Uterus (tissue), 4 donors: ENCODE measurements at places on chromosomes 5 and 9. TPM values are rescaled to one million over a fixed set of nuclear protein-coding genes. Genes with fewer than 3 reads are reported as not detected.

- no peaks in the 10 kb centered on the region for H3K27me3 ChIP-seq
- peak; percentile 74 for DNase-seq
- H3K36me3 ChIP-seq = no peaks in the 10 kb centered on the region
- H3K4me3 ChIP-seq = peak overlapping the region; percentile 76
- H3K4me1 ChIP-seq = no peaks in the 10 kb centered on the region
These were observed 1.0 kb downstream of the KLF4 start for GRCh38 chr9:107488375-107489143.

GRCh38 chr9:83299571-83299970, 236.6 kb upstream of the RASEF start:
- H3K27me3 ChIP-seq = no peaks in the 10 kb centered on the region
- no peaks in the 10 kb centered on the region for H3K4me1 ChIP-seq
- DNase-seq = no peak
- H3K27ac ChIP-seq = no peak overlapping the region

DNA sequence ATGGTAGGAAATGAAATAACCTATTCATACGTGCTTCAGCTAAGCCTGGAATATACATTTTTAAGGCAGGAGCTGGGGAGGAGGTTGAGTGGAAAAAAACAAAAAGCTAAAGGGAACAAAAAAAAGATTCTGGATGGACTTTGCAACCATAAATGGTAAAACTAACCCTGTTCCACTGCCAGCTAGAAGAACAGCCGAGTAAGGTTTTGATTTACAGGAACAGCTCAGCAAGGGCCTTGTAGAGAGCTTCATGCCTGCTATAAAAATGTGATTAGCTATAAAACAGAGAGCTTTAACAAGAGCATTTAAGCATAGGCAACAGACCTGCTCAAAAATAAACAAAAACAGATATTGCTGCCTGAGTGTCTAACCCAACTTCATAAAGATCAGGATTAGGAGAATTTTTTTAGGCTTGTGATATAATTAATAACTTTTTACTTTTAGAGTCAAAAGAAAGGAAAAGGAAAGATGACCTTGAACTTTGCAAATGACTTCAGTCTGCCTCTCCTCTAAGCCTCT, 194.8 kb downstream of the FBXL7 start:
- DNase-seq = peak; percentile 62
- peaks cover 6% of the 10 kb centered on the region for H3K4me1 ChIP-seq
- no peak overlapping the region for H3K4me3 ChIP-seq
- no peaks in the 10 kb centered on the region for H3K27me3 ChIP-seq
- H3K27ac ChIP-seq = peak overlapping the region; percentile 82
- no peaks in the 10 kb centered on the region for H3K36me3 ChIP-seq

DNA sequence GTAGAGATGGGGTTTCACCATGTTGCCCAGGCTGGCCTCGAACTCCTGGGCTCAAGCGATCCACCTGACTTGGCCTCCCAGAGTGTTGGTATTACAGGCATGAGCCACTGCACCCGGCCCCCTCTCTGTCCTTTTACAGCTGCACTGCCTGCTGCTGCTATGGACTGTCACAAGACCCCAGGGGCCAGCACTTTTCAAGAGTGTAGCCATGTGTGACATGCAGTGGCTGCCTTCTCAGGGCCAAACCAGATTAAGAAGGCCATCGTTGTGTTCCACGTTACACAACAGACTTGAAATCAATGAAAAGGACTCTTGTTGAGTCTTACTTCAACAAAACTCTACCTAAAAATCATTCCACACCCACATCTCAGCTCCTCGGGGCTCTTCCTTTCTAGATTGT, 78.9 kb upstream of the ICE1 start:
- no peak overlapping the region for H3K27ac ChIP-seq
- H3K36me3 ChIP-seq = no peaks in the 10 kb centered on the region
- no peak overlapping the region for H3K4me3 ChIP-seq
- DNase-seq = no peak

DNA sequence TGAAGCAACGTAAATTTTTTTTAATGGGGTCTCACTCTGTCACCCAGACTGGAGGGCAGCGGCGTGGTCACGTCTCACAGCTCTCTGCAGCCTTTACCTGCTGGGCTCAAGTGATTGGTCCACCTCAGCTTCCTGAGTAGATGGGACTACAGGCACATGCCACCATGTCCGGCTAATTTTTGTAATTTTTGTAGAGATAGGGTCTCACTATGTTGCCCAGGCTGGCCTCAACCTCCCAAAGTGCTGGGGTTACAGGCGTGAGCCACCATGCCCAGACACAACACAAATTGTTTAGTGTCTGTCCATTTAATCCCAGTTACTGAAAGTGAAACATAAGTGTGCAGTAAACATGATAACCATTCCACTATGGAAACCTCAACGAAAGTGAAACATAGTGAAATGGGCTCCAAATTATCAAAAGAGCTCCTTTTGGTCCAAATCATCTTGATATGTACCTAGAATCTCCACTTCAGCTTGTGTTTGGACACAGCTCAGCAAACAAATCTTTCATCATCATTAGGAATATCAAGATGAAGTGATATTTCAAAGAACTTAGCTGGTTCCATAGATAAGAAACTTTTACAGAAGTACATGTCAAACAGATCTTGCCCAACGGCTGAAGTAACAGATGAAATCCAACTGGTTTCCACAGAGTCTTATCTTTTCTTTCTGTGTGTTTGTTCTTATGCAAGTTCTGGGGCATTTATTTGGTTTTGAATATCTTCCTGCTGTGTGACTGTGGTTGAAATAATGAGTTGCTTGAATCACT, 41.2 kb upstream of the PLPP1 start:
- H3K36me3 ChIP-seq = no peaks in the 10 kb centered on the region
- DNase-seq = no peak
- peaks cover 5% of the 10 kb centered on the region for H3K4me1 ChIP-seq
- H3K27me3 ChIP-seq = no peaks in the 10 kb centered on the region
- H3K27ac ChIP-seq = peak overlapping the region; percentile 42
- H3K4me3 ChIP-seq = no peak overlapping the region

- H3K4me3 ChIP-seq = no peak overlapping the region
- no peak for DNase-seq
- no peaks in the 10 kb centered on the region for H3K27me3 ChIP-seq
These were observed 26.0 kb downstream of the ZBTB43 start for GRCh38 chr9:126830827-126831226.

- H3K27me3 ChIP-seq = no peaks in the 10 kb centered on the region
- peak within 1 kb of the TSS; percentile 80 for H3K27ac ChIP-seq
- DNase-seq = peak; percentile 91
- no peaks in the 10 kb centered on the region for H3K4me1 ChIP-seq
- peak within 1 kb of the TSS; percentile 93 for H3K4me3 ChIP-seq
These were observed at the start of gene MRPL36 for GRCh38 chr5:1799602-1800471. Gene MRPL36, minus strand, starts transcription at chr5:1799837. Its CDS starts 902 bp downstream, at chr5:1798935.

DNA sequence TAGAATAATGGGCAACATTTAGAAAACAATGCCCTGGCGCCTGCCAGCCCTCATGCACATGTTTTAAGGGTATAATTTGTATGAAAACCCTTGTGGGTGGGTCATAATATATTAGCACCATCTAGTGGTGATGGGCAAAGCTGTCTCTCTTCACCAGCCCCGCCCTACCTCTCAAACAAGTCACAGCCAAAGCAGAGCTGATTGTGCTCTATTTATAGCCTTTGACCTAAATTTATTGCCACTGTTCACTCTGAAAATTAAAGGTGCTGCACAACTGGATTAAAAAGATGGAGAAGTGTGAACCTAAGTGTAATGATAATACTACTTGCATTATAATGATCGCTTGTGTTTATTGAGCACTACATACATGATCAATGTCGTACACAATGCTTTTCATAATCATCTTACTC, 131.9 kb upstream of the ANKH start:
- H3K36me3 ChIP-seq = no peaks in the 10 kb centered on the region
- H3K4me1 ChIP-seq = no peaks in the 10 kb centered on the region
- peak; percentile 44 for DNase-seq
- no peaks in the 10 kb centered on the region for H3K27me3 ChIP-seq
- H3K27ac ChIP-seq = no peak overlapping the region
- H3K4me3 ChIP-seq = no peak overlapping the region

GRCh38 chr9:34123682-34124081, 2.8 kb downstream of the DCAF12 start:
- no peaks in the 10 kb centered on the region for H3K36me3 ChIP-seq
- H3K4me3 ChIP-seq = no peak overlapping the region
- no peak overlapping the region for H3K27ac ChIP-seq
- no peaks in the 10 kb centered on the region for H3K27me3 ChIP-seq
- H3K4me1 ChIP-seq = peaks cover 7% of the 10 kb centered on the region
- DNase-seq = no peak

GRCh38 chr5:55577353-55578060, 42.7 kb upstream of the PLPP1 start:
- no peaks in the 10 kb centered on the region for H3K27me3 ChIP-seq
- H3K27ac ChIP-seq = peak overlapping the region; percentile 46
- no peak overlapping the region for H3K4me3 ChIP-seq
- H3K4me1 ChIP-seq = peaks cover 5% of the 10 kb centered on the region

DNA sequence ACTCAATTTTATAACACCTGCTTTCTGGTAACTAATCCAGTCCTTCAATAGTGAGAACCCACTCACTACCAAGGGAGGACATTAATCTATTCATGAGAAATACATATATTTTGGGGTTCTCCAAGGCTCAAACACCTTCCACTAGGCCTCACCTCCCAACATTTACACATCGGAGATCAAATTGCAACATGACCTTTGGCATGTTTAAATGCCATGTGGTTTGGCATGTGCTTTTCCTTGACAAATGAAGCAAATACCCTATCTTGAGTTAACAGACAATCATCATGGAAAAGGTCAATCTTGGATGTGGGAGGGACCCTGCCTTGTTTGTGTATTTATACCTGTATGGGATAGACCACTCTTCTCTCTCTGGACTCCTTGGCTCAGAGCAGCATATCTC, 21.9 kb upstream of the SPINK14 start:
- no peaks in the 10 kb centered on the region for H3K4me1 ChIP-seq
- no peaks in the 10 kb centered on the region for H3K27me3 ChIP-seq
- H3K4me3 ChIP-seq = no peak overlapping the region
- no peaks in the 10 kb centered on the region for H3K36me3 ChIP-seq
- DNase-seq = no peak
- H3K27ac ChIP-seq = no peak overlapping the region

- peak overlapping the region; percentile 59 for H3K4me3 ChIP-seq
- DNase-seq = peak; percentile 77
- peak overlapping the region; percentile 92 for H3K27ac ChIP-seq
- no peaks in the 10 kb centered on the region for H3K36me3 ChIP-seq
These were observed 31.2 kb downstream of the FGF18 start for GRCh38 chr5:171450423-171451331.

DNA sequence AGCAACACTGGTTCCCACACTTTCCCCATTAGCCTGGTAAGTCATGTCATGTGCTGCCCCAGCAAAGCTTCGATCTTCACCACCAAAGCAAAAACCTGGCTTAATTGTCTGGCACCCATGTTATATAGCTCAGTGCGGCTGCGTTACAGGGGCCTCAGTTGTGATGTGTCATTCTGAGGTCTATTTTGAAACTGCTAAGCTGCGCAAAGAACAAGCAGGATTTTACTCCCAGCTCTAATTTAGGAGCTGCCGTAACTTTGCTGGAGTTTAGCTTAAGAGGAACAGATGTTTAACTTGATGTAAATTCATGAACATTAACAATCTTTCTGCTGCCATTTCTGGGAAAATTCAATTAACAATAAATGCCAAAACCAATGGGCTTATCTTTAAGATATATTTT, 274.1 kb downstream of the HSPA4 start:
- H3K27ac ChIP-seq = no peak overlapping the region
- no peaks in the 10 kb centered on the region for H3K36me3 ChIP-seq
- no peak overlapping the region for H3K4me3 ChIP-seq

DNA sequence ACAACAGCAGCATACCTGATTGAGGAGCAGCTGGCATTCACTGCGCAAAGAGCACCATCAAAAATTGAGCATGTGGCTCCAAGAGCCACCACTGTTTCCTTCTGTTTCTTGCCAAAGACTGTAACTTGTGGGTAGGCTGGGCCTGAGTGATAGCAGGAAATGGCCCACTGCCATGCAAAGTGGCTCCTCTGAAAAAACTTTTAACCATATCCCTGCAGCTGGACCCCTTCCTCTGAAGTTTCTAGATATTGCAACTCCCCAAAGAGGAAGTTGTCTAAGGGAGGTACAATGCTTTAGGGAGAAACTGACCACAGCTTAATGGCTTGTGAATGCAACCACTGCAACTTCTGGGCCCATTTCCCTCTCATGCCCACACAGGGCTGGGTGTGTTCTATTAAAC, 355.4 kb upstream of the PDE4D start:
- no peaks in the 10 kb centered on the region for H3K4me1 ChIP-seq
- no peak for DNase-seq

DNA sequence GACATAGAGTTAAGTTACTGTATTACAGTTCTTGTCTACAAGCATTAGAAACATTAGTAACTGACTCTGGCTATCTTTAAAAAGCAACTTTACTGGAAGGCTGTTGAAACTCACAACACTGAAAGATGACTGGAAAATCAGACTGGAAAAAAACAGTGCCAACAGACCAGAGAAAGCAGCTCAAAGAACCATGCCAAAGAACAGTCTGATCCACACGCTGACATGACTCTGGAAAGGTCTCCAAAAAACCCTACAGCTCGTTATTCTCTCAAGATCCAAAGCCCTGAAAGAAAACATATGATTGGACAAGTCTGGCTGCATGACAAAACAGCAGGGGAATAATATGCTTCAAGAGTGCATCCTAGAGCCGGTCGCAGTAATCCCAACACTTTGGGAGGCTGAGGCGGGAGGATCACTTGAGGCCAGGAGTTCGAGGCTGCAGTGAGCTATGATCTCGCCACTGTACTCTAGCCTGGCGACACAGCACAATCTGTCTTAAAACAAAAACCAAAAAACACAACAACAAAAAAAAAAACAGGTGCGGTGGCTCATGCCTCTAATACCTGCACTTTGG, 5.6 kb downstream of the GOLPH3 start:
- H3K36me3 ChIP-seq = no peaks in the 10 kb centered on the region
- H3K4me1 ChIP-seq = peaks cover 15% of the 10 kb centered on the region
- peak overlapping the region; percentile 100 for H3K27ac ChIP-seq
- H3K4me3 ChIP-seq = no peak overlapping the region
- no peaks in the 10 kb centered on the region for H3K27me3 ChIP-seq
- no peak for DNase-seq

DNA sequence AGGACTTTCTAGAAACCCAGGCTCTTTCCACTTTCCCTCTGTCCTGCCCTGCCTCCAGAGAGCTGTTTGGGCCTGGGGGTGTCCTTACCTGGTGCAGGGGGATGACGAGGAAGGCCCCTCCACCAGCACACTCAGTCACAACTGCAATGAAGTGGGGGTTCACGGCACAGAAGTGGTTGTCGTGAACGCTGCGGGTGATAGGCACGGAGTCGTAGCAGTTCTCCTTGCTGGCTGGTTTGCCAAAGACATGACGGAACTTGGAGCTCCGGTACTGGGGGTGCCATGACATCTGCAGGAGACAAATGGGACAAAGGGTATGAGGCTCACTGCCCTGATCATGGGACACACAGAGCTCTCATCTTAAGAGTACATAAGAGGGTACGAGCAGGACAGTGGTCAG, 35.1 kb downstream of the CORO2A start:
- no peaks in the 10 kb centered on the region for H3K36me3 ChIP-seq
- no peaks in the 10 kb centered on the region for H3K4me1 ChIP-seq
- no peak for DNase-seq
- H3K27me3 ChIP-seq = no peaks in the 10 kb centered on the region
- H3K27ac ChIP-seq = no peak overlapping the region

GALNT10 gene
- 22.9 TPM for total RNA-seq

TAS2R1 gene
- total RNA-seq = not detected

SLCO4C1 gene
- total RNA-seq = not detected

EFNA5 gene
- total RNA-seq = 16.9 TPM

TRIO gene
- 93.5 TPM for total RNA-seq

TTLL11 gene
- total RNA-seq = 7.4 TPM

KCNN2 gene
- 3.6 TPM for total RNA-seq

SPATA31D4 gene
- total RNA-seq = not detected

CDH9 gene
- 0.35 TPM for total RNA-seq

STING1 gene
- total RNA-seq = 16.9 TPM

WNT8A gene
- not detected for total RNA-seq

ECM2 gene
- 31.9 TPM for total RNA-seq

SHB gene
- 3.5 TPM for total RNA-seq

CATSPER3 gene
- total RNA-seq = 2.7 TPM

NEUROG1 gene
- total RNA-seq = not detected
